ENCODE measurements at places on chromosomes 2 and 18. TPM values are rescaled to one million over a fixed set of nuclear protein-coding genes. Genes with fewer than 3 reads are reported as not detected.

Gene TMEM163
- total RNA-seq, result 4.1 TPM

GRCh38 chr2:222862106-222862908 lies 1.5 kb downstream of the ACSL3 start:
- no peak for DNase-seq

Gene EMILIN1
- total RNA-seq, result 43.3 TPM

- DNase-seq, result no peak
These were observed 454.9 kb downstream of the LPIN1 start for GRCh38 chr2:12201369-12201768.

DNA sequence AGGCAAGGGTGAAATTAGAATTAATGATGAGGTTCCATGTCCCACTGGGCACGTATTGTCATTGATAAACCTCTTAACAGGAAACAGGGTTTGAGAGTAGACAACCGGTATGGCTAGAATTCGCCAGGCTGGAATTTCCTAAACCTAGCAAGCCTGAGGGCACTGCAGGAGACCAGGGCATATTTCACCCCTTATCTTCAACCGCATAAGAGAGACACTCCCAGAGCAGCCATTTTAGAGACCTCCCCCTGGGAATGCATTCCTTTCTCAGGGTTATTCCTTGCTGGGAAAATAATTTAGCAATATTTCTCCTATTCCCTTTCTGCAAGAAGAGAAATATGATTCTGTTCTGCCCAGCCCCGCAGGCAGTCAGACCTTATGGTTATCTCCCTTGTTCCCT lies 334.6 kb upstream of the LYPD1 start:
- DNase-seq, result no peak

Gene CELF4
- 0.85 TPM for total RNA-seq

GRCh38 chr18:39425172-39425850 lies 1859.7 kb upstream of the CELF4 start:
- no peak for DNase-seq

DNA sequence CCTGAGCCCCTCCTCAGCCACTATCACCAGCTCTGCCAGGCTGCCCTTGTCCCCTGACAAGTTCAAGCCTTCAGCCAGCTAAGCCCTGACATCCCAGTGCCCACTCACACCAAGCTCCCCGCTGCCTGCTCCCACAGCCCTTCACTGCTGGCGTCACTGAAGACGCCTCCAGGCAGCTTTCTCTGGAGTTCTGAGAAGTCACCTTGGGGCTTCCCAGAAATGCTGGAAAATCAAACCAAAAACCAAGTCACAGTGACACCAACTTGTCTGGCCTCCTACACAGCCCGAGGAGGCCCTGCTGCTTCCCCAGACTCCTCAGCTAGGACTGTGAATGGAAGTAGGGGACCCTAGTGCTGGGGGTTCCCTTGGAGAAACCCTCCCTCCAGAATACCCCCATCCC lies 2.2 kb upstream of the TNS1 start:
- peak; percentile 48 for DNase-seq

DNA sequence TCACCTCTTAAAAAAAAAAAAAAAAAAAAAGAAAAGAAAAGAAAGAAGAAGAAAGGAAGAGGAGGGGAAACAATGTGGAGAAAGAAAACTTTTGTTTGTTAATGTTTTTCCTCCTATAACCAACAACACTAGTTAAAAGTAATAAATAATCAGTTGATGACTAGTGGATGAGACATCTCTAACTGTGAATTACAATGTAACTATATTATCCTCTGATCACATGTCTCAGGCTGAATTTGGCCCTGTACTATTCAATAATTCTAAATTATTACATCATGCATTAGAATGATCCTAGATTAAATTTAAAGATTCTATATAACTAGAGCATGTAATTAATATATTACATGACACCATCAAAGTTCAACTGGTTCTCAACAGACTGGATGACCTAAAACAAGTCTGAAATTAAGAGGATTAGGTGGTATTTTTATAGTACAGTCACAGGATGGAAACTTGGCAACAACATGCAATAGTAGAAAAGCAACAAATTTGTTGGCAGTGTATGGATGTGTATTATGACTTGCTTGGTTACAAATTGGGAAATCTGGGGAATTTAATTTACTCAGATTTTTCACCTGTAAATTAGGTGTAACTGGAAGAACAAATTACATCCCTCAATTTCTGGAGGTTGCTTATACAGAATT lies 269.3 kb upstream of the SETBP1 start:
- DNase-seq, result no peak

Gene FZD7
- total RNA-seq, result 34.3 TPM

Gene NAT8
- not detected for total RNA-seq

- DNase-seq, result no peak
These were observed 1.6 kb upstream of the GPR45 start for GRCh38 chr2:105239924-105240323.

Gene AKAIN1
- total RNA-seq, result not detected

- DNase-seq, result no peak
These were observed 278.8 kb upstream of the SESTD1 start for GRCh38 chr2:179543361-179543901.

Gene FTCDNL1
- total RNA-seq, result 2.7 TPM

- no peak for DNase-seq
These were observed 40.5 kb upstream of the NABP1 start for GRCh38 chr2:191637182-191638078.
